ENCODE measurements at places on chromosomes 6 and 20. TPM values are rescaled to one million over a fixed set of nuclear protein-coding genes. Genes with fewer than 3 reads are reported as not detected.

ADGRF5 gene
- 8.0 TPM for total RNA-seq

TOP1 gene
- total RNA-seq: 19.4 TPM

SIRPA gene
- total RNA-seq: 8.0 TPM

AVP gene
- not detected for total RNA-seq

MEI4 gene
- total RNA-seq: 0.73 TPM

E2F1 gene
- total RNA-seq: 5.9 TPM

CEP250 gene
- total RNA-seq: 26.1 TPM
